Breast epithelium (tissue), 4 donors: ENCODE measurements at places on chromosomes 6 and 20.

DNA sequence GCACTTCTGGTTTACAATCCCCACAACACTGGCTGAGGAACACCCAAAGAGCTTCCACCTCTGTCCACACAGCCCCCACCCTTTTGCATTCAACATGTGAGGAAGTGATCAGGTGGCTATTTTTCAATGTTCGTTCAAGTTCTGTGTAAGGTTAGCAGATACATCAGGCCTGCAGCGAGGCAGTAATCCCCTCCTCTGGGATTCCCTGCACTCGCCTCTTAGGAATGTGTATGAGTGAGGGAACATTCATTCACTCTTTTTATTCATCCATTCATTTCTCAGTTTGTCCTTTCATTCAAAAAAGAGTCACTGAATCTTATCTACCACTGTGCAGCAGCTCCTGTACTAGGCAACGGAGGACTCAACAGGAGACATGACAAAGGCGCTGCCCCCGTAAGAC is 236.4 kb upstream of the PRDM1 start:
- no peaks in the 10 kb centered on the region for H3K36me3 ChIP-seq
- no peak for DNase-seq
- no peak overlapping the region for H3K27ac ChIP-seq
- H3K27me3 ChIP-seq: no peaks in the 10 kb centered on the region

- no peaks in the 10 kb centered on the region for H3K36me3 ChIP-seq
These were observed 1.7 kb upstream of the FAM50B start for GRCh38 chr6:3847521-3847920.

DNA sequence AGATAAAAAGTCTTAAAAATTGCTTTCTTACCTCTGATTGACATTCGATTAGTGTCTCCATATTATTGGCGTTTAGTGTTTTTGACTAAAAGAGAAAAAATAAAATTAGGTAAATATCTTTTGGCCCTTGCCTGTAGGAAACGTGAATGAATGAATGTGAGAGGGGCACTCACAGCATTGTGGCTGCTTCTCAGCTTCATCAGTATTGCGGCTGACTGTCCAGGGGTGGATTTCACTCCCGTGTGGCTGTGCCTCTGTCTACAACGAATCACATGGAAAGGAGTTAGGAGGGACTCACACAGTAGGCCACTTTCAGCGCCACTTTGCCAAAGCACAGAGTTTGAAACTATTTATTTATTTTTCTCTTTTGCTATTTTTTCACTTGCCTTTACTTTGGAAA is 844 bp downstream of the TAGAP start:
- DNase-seq: no peak
- H3K36me3 ChIP-seq: no peaks in the 10 kb centered on the region
- no peaks in the 10 kb centered on the region for H3K27me3 ChIP-seq
- peak overlapping the region; percentile 23 for H3K4me3 ChIP-seq
- H3K4me1 ChIP-seq: no peaks in the 10 kb centered on the region
- no peak overlapping the region for H3K27ac ChIP-seq

GRCh38 chr20:23668477-23668951 is 20.3 kb downstream of the CST4 start:
- no peaks in the 10 kb centered on the region for H3K36me3 ChIP-seq
- no peak for DNase-seq
- no peaks in the 10 kb centered on the region for H3K4me1 ChIP-seq

GRCh38 chr6:16493802-16494201 is 255.4 kb downstream of the GMPR start:
- H3K4me1 ChIP-seq: no peaks in the 10 kb centered on the region
- no peak overlapping the region for H3K27ac ChIP-seq
- H3K27me3 ChIP-seq: no peaks in the 10 kb centered on the region
- DNase-seq: no peak

DNA sequence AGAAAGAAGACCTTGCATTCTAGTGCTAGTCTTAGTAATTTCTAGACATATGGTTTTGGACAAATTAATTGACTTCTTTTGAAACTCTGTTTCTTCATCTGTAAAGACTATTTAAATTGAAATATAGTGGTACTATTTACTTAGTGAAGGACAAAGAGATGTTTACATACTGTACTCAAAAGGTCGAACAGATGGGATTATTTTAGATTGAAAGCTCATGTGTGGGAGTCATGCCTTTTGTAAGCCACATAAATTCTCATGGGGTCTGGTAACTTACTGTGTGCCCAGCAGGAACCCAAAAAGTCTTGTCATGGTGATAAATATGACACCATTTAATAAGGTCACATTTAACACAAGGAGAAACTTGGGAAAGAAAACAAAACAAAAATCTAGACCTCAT is 368.2 kb upstream of the CITED2 start:
- no peak overlapping the region for H3K27ac ChIP-seq
- H3K4me3 ChIP-seq: no peak overlapping the region
- no peaks in the 10 kb centered on the region for H3K4me1 ChIP-seq
- DNase-seq: no peak
- no peaks in the 10 kb centered on the region for H3K36me3 ChIP-seq
